ENCODE measurements at places on chromosomes 2 and 18.
A peak's percentile ranks its signal among the peaks of the same experiment; 100 is the strongest.

- no peak for DNase-seq
These were observed 65.5 kb downstream of the BIN1 start for GRCh38 chr2:127041259-127041970.

GRCh38 chr2:101949304-101949703 lies 42.5 kb upstream of the IL1R2 start:
- DNase-seq, result no peak

GRCh38 chr2:12694990-12695774 lies 21.6 kb upstream of the TRIB2 start:
- DNase-seq, result no peak

- no peak for DNase-seq
These were observed 129.6 kb upstream of the SLC1A4 start for GRCh38 chr2:64859312-64860212.

DNA sequence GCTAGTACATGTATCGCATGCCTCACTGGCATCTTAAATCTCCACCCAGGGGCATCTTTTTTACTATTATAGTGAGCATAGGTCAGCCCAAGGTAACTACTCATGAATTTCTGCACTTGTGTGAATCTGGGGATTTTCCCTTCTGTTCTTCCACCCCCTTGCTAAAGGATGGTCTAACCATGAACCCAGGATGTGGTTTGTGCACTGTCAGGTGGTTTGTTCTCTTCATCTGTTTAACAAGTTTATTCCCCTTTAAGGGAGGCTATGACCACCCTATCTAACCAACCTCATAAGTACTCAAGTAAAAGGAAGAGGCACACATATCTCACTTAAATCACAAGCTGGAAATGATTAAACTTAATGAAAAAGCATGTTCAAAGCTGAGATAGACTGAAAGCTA lies 243.0 kb downstream of the RPRM start:
- peak; percentile 45 for DNase-seq

- DNase-seq, result no peak
These were observed 37.5 kb downstream of the ACVR1 start for GRCh38 chr2:157838442-157839161.

DNA sequence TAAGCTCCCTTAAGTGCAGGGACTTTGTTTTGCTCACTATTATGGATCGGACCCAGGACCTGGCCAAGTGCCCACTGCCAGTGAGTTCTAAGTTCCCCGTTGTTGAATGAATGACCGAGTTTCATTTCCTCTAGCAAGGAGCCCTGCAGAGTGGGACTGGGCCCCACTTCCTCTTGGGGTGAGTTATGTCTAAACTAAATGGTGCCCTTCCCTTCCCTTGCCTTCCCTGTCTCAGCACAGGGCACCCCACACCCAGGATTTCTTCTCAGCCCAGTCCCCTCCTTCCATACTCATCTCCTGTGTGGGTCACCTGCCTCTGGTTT lies 195.3 kb upstream of the HS6ST1 start:
- DNase-seq, result no peak

- no peak for DNase-seq
These were observed 80.6 kb downstream of the RIT2 start for GRCh38 chr18:43034683-43035500.

DNA sequence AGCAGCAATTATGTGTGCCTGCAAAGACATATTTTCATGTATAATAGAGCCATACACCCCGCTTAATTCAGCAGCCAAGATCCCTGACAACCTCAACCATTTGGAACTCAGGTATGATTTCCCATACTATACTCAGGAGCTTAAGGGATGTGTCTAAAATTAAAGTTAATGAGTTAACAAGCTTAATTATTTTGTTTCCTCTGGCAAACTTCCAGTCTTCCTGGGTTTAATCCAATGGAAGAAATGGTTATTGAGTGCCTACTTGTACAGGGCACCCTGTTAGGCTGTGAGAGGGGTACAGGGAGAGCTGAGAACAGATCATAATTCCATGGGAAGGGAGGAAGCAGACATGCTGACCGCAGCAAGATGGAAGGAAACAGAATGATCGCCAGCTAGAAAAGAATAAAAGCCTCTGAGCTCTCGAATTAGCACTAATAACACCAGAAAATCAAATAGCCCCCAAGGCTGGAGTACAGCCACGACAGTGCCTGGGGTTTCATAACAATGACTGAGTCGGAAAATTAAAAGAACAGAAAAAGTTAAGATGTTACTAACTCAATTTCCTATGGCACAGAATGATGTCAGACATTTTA lies 20.8 kb upstream of the CEP68 start:
- no peak for DNase-seq

DNA sequence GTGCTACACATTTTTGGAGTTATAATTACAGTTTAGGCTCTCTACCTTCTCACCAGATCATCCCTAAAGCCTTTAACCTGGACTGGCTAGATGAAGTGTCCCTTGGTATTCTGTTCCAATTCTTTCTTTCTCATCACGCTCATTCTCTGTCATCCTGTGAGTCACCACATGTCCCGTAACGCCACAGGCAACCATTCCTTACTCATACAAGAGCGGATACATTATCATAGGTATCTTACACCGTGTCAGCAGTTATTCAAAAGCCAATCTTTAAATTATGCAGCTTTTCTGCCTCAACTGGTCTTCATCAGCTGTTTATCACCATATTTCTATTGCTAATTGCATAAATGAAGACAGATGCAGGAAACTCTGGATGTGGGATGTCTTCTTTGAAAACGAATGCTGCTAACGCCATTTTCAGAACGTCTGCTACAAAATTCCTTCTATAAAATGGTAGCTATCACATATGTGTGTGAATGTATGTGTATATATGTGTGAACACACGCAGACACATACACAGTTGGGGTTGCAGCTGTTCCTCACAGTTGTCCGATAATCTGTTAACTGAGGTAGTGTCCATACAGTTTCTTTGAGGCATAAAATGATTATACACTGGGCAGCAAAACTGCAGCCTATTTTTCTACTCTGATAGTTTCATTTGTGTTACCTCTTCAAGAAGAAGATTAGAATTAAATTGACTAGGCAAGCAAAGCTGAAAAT lies 47.9 kb downstream of the EML6 start:
- DNase-seq, result no peak

DNA sequence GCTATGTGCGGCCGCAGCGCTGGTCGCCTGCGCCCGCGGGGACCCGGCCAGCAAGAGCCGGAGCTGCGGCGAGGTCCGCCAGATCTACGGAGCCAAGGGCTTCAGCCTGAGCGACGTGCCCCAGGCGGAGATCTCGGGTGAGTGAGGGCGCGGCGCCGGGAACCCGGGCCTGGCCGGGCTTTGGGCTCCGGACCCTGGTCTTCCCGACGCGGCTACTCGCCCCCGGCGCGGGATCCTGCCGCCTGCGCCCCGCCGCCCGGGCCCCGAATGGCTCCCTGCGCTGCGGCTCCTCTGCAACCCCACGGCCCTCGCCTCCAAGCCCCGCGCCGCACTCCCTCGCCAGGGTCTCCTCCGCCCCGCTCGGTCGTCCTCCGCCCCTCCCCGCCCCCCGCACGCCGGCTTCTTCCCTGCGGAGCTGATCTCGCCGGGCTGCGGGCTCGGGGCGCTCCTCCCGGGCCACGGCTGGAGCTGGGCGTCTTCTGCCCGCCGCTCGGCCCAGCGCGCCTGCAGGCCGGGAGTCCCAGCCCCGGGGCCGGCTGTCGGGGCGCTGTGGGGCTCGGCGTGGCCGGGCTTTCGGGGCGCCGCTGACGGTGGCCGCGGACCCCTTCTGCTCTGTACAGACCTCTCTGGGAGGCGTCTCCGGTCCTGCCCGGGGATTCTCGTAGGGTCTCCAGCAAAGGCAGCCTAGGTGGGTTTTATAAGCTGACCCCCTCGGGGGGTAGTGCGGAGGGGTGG lies 652 bp downstream of the GPC1 start:
- peak; percentile 29 for DNase-seq

GRCh38 chr2:7515327-7515726 lies 598.1 kb downstream of the RNF144A start:
- DNase-seq, result no peak

GRCh38 chr2:60868589-60869273 lies 12.6 kb upstream of the REL start:
- DNase-seq, result no peak

- no peak for DNase-seq
These were observed 99.7 kb upstream of the REG3A start for GRCh38 chr2:79259296-79259695.

- no peak for DNase-seq
These were observed 322.1 kb upstream of the ETAA1 start for GRCh38 chr2:67075056-67075455.

- DNase-seq, result no peak
These were observed 15.4 kb upstream of the STAT4 start for GRCh38 chr2:191166111-191166755.

- no peak for DNase-seq
These were observed 113.2 kb upstream of the CHST9 start for GRCh38 chr18:27298214-27298804.

GRCh38 chr18:78642296-78642951 lies 337.2 kb upstream of the SALL3 start:
- no peak for DNase-seq

- DNase-seq, result peak; percentile 77
These were observed 44.1 kb downstream of the TRAPPC12 start for GRCh38 chr2:3423492-3424170.

DNA sequence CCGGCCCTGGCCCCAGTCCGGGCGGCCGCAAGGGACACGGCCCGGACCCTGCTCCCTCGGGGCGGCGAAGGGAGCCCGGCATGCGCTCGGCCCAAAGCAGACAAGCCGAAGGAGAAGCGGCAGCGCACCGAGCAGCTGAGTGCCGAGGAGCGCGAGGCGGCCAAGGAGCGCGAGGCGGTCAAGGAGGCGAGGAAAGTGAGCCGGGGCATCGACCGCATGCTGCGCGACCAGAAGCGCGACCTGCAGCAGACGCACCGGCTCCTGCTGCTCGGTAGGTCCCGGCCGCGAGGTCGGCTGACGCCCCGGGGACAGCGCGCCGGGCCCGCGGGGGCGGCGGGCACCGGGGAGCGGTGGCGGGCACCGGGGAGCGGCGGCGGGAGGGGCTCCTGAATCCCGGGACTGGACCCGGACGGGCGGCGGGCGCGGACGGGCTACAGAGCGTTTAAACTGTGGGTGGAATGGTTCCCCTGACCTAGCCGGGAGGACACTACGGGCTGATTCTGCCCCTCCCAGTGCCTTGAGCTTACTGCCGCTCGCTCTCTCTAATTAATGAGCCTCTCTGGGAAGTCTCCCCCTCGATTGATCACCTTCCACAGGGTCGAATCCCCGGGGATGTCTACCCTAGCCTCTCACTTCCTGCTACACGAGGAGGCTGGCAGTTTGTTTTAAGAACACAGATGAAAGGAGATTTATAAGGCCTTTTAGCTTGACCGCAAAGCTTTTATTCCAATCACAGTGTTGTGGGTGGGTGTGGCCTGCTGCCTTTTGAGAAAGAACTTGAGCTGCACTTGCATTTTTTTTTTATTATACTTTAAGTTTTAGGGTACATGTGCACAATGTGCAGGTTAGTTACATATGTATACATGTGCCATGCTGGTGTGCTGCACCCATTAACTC lies 853 bp downstream of the GNAL start:
- no peak for DNase-seq

GRCh38 chr2:129870685-129871241 lies 108.7 kb upstream of the RAB6C start:
- no peak for DNase-seq

- no peak for DNase-seq
These were observed 42.5 kb downstream of the FER1L5 start for GRCh38 chr2:96684883-96685576.

DNA sequence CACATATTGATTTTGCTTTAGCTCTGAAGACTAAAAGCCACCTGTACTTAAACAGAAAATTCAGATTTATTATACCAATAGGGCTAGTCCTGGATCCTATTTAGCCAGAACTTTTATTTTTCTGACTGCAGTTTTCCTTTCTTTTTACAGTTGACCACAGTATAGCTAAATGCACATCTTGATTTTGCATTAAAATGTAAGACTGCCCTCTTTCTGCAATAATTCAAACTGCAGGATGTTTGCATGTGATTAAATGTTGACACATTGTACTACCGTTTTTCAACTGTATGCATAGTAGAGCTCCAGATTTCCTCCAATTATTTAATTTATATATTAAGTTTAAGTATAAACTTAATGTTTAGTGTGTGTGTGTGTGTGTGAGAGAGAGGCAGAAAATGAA lies 1262.9 kb downstream of the SUCLG1 start:
- DNase-seq, result no peak

- DNase-seq, result no peak
These were observed 54.8 kb upstream of the FRZB start for GRCh38 chr2:182921234-182921633.

- no peak for DNase-seq
These were observed 866.0 kb downstream of the CBLN2 start for GRCh38 chr18:71678144-71678543.

- DNase-seq, result no peak
These were observed 1.6 kb upstream of the POLI start for GRCh38 chr18:54267701-54268100.

GRCh38 chr2:149573760-149574159 lies 13.8 kb downstream of the MMADHC start:
- DNase-seq, result no peak

DNA sequence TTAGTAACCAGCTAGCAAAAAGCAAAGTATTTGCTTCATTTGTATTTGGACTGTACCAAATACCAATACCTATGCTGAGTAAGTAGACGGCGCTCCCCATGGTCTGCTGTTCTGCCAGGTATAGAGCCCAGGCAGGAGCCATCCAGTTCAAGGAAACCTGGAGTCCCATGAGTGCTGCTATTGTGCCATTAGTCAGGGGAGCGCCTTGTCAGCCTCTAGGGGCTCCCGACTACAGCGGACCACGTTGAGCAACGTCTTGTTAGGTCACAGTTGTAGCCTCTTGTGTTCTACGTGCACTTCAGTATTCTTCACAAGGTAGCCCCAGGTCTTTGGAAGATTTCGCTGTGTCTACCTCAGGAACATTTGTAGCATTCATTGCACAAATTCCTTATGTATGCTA lies 21.6 kb upstream of the SLC9A2 start:
- DNase-seq, result no peak

DNA sequence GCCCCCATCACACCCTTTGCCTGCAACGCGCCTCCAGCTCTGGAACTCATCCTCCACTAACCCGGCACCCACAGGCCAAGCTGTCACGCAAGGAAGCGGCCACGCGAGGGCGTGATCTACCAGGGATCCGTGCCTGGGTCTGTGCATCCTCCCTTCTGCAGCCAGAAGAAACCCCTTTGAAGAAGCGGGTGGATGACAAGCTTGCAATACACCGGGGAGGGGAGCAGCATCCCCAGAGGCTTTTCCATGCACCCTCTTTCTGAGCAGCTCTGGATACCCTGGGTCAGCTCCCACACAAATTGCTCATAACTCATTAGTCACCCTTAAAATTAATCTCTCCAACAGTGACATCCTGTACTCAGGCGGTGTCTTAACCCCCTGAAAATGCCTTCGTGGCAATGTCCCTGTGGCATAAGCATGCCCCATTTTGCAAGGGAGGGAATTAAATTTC lies 47.6 kb downstream of the PDCL3 start:
- DNase-seq, result peak; percentile 81

DNA sequence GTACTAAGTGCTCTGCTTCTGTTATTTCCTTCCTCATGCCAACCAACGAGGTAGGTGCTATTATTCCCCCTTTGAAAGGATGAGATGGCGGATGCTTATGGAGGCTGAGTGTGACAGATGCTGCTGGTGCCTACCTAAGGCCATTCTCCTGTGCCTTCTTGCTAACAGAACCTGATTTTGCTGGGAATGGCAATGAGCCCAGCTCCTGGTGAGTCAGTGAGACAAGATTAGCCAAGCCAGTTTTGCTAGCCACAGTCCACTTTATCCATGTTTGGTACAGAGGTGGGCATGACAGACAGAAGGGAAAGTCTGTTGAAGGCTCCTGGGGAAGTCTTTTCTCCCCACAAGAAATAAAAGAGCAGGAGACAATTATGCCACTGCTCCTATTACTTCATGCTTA lies 43.7 kb upstream of the TMEM163 start:
- no peak for DNase-seq

- no peak for DNase-seq
These were observed 122.6 kb upstream of the STK17B start for GRCh38 chr2:196293751-196294515.

Measured in activated CD4-positive, alpha-beta memory T cell treated with anti-CD3 and anti-CD28 coated beads, Interleukin-2, amount 10 ng/mL, durations not matched to agents 7 days and 5 days (primary cell).